ENCODE measurements at places on chromosomes 6 and 20. TPM values are rescaled to one million over a fixed set of nuclear protein-coding genes. Genes with fewer than 3 reads are reported as not detected.

DNA sequence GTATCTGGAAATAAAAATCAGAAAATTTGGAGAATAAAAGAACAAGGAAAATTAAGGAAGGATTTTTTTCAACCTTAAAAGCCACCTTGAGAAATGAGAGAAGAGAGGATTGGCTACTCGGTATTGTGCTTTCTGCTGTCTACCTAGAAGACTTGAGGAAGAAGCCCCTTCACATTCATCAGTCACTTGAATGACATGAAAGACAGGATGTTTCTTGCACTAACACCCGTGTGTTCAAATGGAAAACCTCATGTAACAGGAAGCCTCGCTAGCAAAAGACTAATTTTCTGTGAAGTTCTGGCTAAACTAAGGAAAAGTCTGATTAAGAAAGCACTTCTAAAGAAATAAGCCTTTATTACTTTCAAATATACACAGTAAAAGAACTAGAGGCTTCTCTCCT lies 69.9 kb downstream of the OLIG3 start:
- H3K27ac ChIP-seq, result no peak overlapping the region
- H3K4me3 ChIP-seq, result peak overlapping the region; percentile 4
- H3K4me1 ChIP-seq, result peaks cover 11% of the 10 kb centered on the region
- H3K36me3 ChIP-seq, result peaks cover 2% of the 10 kb centered on the region
- no peaks in the 10 kb centered on the region for H3K27me3 ChIP-seq

DNA sequence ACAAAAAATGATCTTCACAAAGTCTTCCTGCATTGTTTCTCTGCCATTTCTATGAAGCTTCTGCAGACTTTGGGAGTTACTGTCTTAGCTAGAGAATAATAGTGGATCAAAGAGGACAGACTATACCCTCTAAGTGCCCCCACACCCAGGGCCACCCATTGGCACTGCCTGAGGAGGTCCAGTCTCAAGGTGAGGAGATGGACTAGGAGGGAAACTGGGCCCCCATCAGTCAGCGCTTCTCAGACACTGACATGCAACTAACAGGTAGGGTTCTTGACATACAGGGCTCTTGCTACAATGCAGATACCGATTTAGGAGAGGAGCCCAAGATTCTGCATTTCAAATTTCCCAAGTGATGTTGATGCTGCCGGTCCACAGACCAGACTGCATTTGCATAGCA lies 24.3 kb downstream of the PCNA start:
- no peak overlapping the region for H3K4me3 ChIP-seq
- H3K4me1 ChIP-seq, result peaks cover 5% of the 10 kb centered on the region
- DNase-seq, result no peak
- peaks cover 20% of the 10 kb centered on the region for H3K36me3 ChIP-seq
- no peak overlapping the region for H3K27ac ChIP-seq

GRCh38 chr20:58294497-58295455 lies 14.7 kb upstream of the RAB22A start:
- H3K27ac ChIP-seq, result no peak overlapping the region
- no peaks in the 10 kb centered on the region for H3K27me3 ChIP-seq
- peaks cover 8% of the 10 kb centered on the region for H3K36me3 ChIP-seq
- no peak for DNase-seq

- peak overlapping the region; percentile 41 for H3K4me3 ChIP-seq
- peaks cover 10% of the 10 kb centered on the region for H3K27me3 ChIP-seq
- H3K36me3 ChIP-seq, result no peaks in the 10 kb centered on the region
- no peak for DNase-seq
- peak overlapping the region; percentile 67 for H3K27ac ChIP-seq
Measured at GRCh38 chr6:137224799-137225198, 5.6 kb upstream of the IFNGR1 start.

DNA sequence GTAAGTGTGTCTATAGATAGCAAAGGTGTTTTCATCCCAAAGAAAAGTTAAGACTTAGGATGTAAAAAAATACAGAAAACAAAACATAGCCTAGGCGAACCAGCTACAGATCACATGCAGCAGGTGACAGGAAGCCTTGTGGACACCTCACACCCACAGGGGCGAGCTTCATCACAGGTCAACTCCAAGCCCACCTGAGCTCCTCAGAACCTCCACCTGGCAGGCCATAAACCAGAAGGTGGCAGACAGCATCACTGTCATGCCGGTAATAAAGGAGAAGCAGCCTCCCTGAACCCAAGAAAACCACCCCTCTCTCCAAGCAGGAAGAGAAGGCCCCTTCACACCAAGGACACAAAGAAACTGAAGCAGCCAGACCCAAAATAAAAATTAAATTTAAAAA lies 1.0 kb downstream of the RALGAPA2 start:
- peaks cover 5% of the 10 kb centered on the region for H3K27me3 ChIP-seq
- peak; percentile 40 for DNase-seq
- peak overlapping the region; percentile 89 for H3K4me3 ChIP-seq
- peaks cover 19% of the 10 kb centered on the region for H3K4me1 ChIP-seq

GRCh38 chr20:47571426-47571825 lies 69.7 kb downstream of the NCOA3 start:
- no peaks in the 10 kb centered on the region for H3K27me3 ChIP-seq
- H3K36me3 ChIP-seq, result peaks cover 32% of the 10 kb centered on the region
- H3K27ac ChIP-seq, result no peak overlapping the region
- DNase-seq, result no peak
- H3K4me3 ChIP-seq, result no peak overlapping the region

- peaks cover 2% of the 10 kb centered on the region for H3K4me1 ChIP-seq
- peaks cover 5% of the 10 kb centered on the region for H3K27me3 ChIP-seq
- no peaks in the 10 kb centered on the region for H3K36me3 ChIP-seq
- H3K4me3 ChIP-seq, result no peak overlapping the region
- no peak for DNase-seq
Measured at GRCh38 chr6:133778414-133779130, 110.3 kb upstream of the TCF21 start.

DNA sequence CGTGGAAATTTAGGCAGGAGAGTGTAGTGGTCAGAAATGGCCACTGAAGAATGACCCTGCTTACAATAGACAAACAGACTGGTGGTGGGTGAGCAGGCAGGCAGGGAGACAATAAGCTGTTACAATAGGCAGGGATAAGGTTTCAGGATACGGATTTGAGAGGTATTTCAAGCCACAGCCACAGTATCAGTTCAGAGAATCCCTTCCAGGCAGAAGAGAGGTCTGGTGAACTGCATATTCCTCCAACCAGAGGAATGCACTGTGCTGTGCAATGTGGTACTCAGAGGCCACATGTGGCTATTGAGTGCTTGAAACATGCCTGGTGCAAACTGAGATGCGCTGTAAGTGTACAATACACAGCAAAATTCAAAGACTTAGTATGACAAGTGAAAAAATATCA lies 20.6 kb downstream of the RMND1 start:
- H3K27me3 ChIP-seq, result no peaks in the 10 kb centered on the region
- H3K36me3 ChIP-seq, result peaks cover 20% of the 10 kb centered on the region
- no peak overlapping the region for H3K27ac ChIP-seq
- DNase-seq, result no peak
- no peaks in the 10 kb centered on the region for H3K4me1 ChIP-seq

GRCh38 chr20:9038791-9039535 lies 29.9 kb upstream of the PLCB4 start:
- peaks cover 2% of the 10 kb centered on the region for H3K27me3 ChIP-seq
- H3K4me1 ChIP-seq, result no peaks in the 10 kb centered on the region
- no peak overlapping the region for H3K4me3 ChIP-seq
- no peaks in the 10 kb centered on the region for H3K36me3 ChIP-seq
- H3K27ac ChIP-seq, result no peak overlapping the region
- no peak for DNase-seq

DNA sequence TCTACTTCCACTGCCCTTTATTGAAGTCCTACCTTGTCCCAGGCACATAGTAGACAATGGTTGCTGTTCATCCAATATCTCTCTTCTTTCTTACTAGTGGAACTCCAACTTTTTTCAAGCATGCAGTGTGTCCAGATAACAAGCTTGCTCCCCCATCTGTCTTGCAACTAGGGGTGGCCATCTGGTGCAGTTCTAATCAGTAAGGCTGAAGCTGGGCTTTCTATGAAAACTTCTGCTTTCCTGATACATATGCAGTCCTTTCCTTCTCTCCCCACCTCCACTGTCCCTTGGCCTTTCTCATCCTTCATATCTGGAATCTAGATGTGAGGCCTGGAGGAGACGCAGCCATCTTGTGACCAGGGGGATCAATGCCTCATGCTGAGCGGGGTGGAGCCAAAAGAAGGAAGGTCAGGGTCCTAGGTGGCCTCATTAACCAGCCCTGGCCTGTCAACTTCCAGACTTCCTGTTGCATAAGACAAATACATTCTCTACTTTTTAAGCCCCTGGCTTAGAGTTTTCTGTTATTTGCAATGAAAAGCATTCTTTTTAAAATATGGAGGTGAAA lies 59.6 kb upstream of the ZFP64 start:
- DNase-seq, result no peak
- H3K27ac ChIP-seq, result no peak overlapping the region
- no peaks in the 10 kb centered on the region for H3K36me3 ChIP-seq

DNA sequence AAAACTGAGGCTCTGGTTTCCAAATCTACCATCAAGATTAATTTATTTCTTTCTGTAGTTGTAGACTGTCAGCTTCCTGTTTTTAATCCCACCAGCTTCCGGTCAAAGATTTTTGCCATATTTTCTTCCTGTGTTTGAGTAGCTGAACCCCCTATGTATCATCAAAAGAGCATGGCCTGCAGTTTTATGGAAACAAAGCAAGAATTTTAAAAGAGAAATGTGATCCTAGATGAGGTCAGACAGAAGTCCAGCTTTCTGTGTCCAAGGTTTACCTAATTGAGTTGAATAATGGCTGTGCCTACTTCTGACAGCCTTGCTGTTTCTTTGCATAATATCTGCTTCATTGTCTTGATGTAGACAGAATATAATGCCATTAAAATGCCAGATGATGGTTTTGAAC lies 163.7 kb downstream of the CARMIL1 start:
- H3K27me3 ChIP-seq, result no peaks in the 10 kb centered on the region
- no peak for DNase-seq
- no peak overlapping the region for H3K27ac ChIP-seq
- no peak overlapping the region for H3K4me3 ChIP-seq

DNA sequence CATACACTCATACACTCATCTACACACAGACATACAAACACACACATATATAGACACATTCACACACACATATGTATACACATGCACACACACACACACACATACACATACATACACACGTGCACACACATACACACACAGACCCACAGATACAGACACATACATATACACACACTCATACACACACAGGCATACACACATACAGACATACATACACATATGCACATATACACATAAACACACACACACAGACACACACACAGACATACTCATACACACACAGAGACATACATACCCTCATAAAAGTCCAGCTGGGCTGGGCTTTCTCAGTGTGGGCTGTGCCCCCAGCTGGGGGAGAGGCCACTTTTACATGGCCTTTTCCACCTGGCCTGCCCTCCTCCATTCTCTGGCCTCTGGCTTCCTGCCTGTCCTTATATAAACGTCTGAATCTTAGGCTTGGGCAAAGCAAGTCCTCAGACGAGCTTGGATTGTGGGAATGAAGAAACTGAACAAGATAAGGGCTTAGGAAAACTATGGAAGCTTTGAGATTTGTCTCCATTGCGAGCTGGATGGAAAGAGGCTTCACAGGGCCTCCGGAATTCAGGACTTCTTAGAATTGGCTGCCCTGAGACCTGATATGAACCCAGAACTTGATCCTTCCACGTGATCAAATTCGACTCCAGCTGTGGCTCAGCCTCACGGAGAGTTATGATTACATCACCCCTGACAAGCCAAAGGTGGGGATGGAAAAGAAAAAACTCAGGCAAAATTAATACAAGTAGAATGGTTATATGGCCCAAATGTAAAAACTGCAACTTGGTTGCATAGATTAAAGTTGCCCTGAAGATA lies 22.5 kb upstream of the CST3 start:
- no peaks in the 10 kb centered on the region for H3K4me1 ChIP-seq
- no peaks in the 10 kb centered on the region for H3K36me3 ChIP-seq
- DNase-seq, result no peak
- H3K4me3 ChIP-seq, result no peak overlapping the region
- peaks cover 4% of the 10 kb centered on the region for H3K27me3 ChIP-seq

DNA sequence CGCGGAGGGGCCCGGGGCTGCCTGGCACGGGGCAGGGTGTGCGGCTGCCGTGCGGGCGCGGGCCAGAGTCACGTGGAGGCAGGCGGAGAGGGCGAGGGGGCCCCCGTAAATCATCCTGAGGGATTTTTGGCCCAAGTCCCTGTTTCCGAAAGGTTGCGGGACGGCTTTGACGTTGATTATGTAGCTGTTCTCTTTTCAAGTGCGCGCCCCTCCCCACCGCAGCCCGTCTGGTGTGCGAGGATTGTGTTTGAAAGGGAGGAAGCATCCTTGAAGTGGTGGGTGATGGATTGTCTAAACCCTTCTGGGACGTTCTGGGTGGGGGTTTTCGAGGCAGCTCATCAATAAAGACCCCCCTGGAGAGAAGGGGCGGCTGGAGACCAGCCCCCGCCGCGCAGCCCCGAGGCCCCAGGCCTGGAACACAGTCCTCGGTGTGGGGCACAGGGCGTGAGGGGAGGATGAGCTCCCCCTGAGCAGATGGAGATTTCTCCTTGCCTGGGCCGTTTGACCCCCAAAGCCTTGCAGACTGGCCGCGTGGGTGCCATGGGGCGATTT lies 7.0 kb upstream of the FOXF2 start:
- H3K27me3 ChIP-seq, result peaks cover 77% of the 10 kb centered on the region
- DNase-seq, result no peak
- no peak overlapping the region for H3K4me3 ChIP-seq
- no peak overlapping the region for H3K27ac ChIP-seq
- H3K4me1 ChIP-seq, result peaks cover 22% of the 10 kb centered on the region

DNA sequence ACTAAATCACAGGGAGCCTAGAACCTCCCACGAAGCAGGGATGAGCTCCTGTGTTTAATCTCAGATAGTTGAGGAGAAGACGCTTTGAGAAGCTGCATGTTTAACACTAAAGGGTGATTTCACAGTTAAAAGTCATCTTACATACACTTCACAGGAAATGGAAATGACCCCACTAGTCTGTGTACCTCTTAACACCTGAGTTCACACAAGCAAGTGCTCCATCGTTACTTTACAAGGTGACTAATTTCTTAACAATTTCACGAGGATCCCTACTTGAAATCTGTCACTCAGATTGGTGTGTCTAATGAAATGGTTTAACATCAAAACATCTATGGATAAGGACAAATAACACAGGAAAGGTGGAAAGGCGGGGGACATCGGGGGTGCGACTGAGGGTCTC lies 93.8 kb upstream of the RPS6KA2 start:
- no peaks in the 10 kb centered on the region for H3K4me1 ChIP-seq
- H3K27ac ChIP-seq, result no peak overlapping the region
- no peak overlapping the region for H3K4me3 ChIP-seq

DNA sequence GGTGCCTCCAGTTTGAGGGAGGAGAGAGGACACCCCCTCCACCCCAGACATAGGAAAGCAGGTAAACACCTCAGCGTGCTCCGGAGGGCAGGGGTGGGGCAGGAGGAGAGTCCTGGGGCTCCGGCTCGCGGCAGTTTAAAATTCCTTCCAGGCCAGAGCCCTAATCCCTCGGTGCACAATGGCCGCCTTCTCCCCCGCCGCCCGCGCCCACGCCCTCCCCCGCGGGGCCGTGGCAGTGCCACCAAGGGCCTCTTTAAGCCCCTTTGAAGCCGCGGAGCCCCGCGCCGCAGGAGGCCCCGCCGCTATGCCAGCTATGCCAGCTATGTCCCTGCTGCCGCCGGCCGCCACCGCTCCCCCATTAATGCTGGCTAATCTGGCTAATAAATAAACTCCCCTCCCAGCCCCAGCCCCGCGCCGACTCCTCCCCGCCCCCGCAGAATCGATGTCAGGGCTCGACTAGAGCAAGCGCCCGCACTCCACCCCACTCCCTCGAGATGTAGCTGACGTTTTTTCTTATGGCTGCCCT lies 125.1 kb downstream of the MRPL14 start:
- H3K27me3 ChIP-seq, result peaks cover 36% of the 10 kb centered on the region
- no peak for DNase-seq
- H3K27ac ChIP-seq, result no peak overlapping the region
- peaks cover 1% of the 10 kb centered on the region for H3K36me3 ChIP-seq

DYNLT2 gene
- total RNA-seq, result 2.3 TPM

ORC3 gene
- 28.2 TPM for total RNA-seq

PRSS35 gene
- 0.28 TPM for total RNA-seq

OPRL1 gene
- total RNA-seq, result 2.6 TPM

CHD6 gene
- 58.9 TPM for total RNA-seq
